ENCODE measurements at places on chromosomes 3 and 15.

GRCh38 chr3:126441256-126441880 is 34.3 kb downstream of the ZXDC start:
- no peak for DNase-seq

- no peak for DNase-seq
Observed at GRCh38 chr3:197501879-197502620, 53.7 kb downstream of the BDH1 start.

- no peak for DNase-seq
Observed at GRCh38 chr15:59405079-59405478, 32.4 kb upstream of the MYO1E start.

- no peak for DNase-seq
Observed at GRCh38 chr3:174097686-174098085, 700.1 kb downstream of the NLGN1 start.

DNA sequence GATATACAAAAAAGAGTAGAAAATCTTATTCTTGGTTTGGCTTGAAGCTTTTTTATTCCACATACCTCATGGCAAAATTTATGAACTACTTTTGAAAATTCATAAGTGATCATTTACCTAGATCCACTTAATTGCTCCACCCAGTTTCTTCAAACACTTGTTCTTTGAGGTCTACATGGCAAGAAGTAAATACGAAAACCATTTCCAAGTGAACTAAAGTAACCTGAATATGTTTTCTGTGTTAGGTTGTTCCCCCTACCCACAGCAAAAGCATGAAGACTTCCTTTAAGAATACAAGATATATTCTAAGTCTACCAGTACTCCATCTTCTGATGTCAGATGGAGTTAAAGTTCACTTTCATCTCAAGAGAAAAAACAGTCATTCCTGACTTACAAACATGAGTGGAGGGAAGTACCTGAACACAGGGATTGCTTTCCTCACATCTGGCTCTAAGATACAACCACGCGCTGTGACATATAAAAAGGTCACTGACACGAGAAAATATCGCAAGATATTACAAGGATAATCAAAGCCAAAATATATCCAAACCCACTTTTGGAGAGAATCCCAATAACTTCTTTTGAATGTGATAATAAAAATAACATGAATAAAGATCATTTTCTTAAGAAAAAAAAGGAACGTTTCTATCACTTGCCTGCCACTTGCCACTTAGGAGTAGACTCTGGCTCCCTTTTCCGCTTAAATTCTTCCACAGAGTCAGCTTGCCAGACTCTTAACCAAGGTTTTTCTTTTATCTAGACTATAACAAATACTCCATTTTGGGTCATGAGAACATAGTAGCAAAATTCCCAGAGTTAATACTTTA is 424.5 kb downstream of the TIGIT start:
- no peak for DNase-seq

All from NCI-H1436 treated with DMSO at 0.1 percent for 48 hours (cell line).